Ovary (tissue), 10 donors: ENCODE measurements at places on chromosomes 5 and 9. TPM values are rescaled to one million over a fixed set of nuclear protein-coding genes. Genes with fewer than 3 reads are reported as not detected.

DNA sequence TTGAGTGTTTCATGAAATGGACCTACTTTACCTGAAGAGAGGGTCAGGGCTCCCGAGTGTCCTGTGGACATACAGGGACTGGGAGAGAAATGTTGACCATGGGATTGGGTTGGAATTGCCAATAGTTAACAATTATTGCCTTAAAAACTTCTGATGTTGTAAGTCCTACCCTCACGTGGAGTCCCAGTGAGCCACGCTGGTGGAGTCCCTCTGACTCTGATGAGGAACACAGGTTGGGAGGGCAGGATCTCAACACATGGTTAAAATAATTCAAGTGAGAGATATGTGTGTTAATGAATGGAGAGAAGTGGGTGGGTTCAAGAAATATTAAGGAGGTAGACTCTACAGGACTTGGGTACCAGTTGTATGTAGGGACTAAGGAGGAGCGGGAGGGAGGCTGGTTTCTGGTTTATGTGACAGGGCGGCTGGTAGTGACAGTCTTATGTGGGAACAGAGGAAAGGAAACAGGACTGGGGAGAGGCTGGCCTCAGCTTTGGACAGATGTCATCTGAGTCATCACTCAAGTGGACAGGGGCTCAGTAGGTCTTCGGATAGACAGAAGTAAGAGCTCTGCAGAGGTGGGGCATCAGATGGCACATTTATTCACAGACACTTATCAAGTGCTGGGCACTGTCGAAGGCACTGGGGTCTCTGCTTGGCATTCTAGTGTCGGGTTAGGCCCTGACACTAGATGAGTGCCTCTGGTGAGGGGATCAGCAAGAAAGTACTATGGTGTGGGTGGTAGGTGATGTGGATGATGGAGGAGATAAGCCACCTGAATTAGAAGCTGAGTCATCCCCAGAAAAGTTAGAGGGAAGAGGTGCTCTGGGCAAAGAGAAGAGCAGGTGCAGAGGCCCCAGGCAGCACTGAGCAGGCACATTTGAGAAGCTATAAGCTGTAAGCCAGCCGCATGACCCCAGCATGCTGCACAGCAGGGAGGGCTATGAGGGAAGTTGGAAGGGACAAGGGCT is 27.2 kb downstream of the MAML1 start:
- H3K4me3 ChIP-seq, result no peak overlapping the region
- H3K27me3 ChIP-seq, result no peaks in the 10 kb centered on the region
- H3K27ac ChIP-seq, result no peak overlapping the region
- DNase-seq, result no peak
- H3K36me3 ChIP-seq, result no peaks in the 10 kb centered on the region
- peaks cover 2% of the 10 kb centered on the region for H3K4me1 ChIP-seq

DNA sequence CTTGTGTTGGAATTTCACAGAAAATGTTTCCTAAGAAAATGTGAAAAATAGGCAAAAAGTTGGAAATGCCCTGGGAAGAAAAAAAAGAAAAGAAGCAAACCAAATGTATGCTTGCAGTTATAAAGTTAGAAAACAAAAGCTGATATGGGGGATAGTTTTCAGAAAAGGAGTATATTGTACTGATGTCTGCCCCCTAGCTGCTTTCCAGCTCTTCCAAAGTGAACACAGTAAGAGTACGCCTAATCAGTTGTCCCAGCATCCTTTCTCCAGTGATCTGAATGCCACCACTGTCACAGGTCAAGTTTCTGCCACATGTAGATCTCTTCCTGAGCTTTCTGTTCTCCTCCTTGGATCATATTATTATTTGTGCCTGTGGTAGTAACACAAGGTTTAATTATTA is 5.8 kb downstream of the TYRP1 start:
- no peak overlapping the region for H3K27ac ChIP-seq
- DNase-seq, result no peak
- no peaks in the 10 kb centered on the region for H3K27me3 ChIP-seq
- no peaks in the 10 kb centered on the region for H3K4me1 ChIP-seq
- no peak overlapping the region for H3K4me3 ChIP-seq

- no peaks in the 10 kb centered on the region for H3K36me3 ChIP-seq
- no peaks in the 10 kb centered on the region for H3K27me3 ChIP-seq
- H3K4me1 ChIP-seq, result no peaks in the 10 kb centered on the region
- H3K4me3 ChIP-seq, result no peak overlapping the region
- DNase-seq, result no peak
These were observed 171.2 kb downstream of the CCDC171 start for GRCh38 chr9:15724016-15724415.

DNA sequence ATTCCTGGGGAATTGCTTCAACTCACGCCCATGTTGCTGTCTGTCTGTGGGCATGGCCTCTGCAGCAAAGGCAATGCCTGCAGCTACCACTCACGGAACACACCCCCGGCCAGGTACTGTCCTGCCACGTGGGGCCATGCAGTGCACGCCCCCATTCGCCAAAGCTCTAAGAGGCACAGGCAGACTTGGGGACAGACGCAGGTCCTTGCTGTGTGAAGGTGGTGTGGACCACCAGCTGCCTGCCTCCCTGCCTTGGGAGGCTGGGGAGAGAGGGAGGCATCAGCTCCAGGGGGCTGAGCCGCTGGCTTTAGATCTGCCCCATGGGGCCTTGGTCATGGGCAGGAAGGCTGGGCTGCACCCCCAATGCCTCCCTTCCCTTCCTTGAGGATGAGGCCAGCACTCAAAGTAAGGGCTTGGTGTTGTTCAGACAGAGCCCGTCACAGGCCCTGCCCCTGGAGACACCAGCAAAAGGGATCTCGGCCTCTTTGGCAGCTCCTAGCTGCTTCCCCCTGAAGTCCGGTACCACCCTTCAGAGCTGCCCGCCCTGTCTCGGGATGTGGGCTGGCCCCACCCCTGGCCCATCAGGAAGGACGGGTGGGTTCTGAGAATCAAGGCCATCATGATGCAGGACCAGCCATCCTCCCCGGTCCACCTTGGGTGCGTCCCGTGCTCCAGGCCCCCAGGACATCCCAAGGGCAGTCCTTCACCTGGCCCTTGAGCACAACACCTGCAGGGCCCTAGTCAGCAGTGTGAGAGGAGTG is 2.3 kb downstream of the GRIN1 start:
- no peak overlapping the region for H3K4me3 ChIP-seq
- peaks cover 8% of the 10 kb centered on the region for H3K4me1 ChIP-seq
- H3K36me3 ChIP-seq, result no peaks in the 10 kb centered on the region
- peaks cover 3% of the 10 kb centered on the region for H3K27me3 ChIP-seq
- H3K27ac ChIP-seq, result no peak overlapping the region

The OR13C9 gene
- not detected for total RNA-seq

The IFNB1 gene
- total RNA-seq, result not detected

The MSX2 gene
- total RNA-seq, result 0.54 TPM
